ENCODE measurements at places on chromosomes 7 and 10.

DNA sequence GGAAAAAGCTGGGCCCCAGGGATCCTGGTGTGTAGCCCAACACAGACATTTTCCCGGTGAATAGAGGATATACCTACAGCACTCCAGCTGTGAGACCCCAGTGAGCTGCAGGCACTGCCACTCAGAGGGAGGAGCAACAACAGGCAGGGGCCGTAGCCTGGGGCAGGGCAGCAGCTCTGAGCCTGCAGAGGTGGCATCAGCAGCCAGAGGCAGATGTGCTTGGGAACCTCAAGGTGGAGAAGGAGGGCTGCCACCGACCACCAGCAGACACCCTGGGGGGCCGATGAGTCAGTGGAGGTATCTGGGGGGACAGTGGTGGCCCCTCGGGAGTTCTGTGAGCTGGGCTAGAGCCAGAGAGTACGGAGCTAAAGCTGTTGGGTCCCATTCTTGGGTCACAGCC is 110.2 kb upstream of the GDF10 start:
- DNase-seq: no peak

DNA sequence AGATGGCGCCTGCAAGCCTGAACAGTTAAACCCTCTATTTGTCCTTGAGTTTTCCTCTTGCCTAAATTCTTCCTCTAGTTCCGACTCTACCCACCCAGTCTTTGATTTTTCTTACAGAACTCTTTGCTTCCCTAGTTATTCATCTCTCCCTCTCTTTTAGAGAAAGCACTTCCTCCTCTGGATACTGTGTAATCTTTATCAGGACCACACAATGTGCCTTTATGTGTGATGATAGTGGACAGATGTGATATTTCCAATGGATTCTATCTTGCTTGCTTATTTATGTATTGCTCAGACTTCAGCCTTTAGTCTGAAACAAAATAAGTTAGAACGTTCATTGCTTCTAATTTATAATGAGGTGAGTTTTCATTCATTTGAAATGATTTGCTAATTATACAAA is 79.5 kb upstream of the CAV2 start:
- no peak for DNase-seq

DNA sequence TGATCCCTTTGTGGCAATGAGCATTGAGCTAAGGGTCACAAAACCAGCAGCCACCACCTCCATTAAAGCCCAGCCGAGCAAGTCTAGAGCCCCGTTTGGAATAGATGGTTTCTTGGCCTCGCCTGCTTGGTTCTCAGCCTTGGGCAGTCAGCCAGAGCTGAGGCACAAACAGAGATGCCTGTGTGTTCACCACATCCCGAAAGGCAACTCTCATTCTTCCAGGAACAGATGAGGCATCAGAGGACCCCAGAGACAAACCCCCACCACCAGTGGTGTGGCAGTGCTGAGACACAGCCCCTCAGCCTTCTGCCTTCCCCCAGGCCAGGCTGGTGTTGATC is 203.3 kb upstream of the ZMIZ1 start:
- no peak for DNase-seq

DNA sequence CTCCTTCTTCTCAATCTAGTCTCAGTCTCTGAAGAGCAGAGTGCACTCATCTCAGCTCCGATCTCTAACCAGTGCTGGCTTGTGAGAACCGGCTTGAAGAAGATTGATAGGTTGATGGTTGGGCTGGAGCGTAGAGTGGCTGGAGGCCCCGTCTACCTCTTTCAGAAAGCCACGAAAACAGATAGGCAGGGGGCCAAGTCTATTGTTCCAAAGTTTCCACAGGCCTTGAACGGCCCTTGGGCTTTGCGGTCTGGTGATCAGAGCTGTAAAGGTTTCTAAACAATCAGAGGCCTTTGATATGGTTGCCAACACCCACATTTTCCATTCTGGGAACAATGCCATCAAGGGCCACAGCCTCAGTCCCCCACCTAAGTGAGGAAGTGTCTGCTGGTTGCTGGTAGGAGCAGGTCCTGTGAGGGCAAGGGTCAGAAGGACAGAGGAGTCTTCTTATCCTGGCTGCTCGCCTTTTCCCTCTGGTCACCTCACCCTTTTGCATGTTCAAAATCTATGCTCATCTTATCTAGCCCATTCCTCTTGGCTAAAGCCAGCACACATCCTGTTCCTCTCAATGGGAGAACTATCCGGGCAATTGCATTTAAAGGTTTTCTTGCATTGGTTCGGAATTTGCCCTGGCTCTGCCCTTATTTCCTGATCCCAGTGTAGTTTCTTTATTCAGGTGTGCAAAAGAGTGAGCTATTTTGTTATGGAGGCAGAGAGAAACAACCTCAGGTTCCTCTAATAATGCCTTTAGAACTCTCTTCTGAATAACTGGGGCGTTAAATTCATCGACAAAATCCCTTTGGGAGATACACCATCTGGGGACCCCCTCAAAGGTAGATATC is 70.3 kb upstream of the KMT2E start:
- peak; percentile 81 for DNase-seq

- DNase-seq: peak; percentile 42
These were observed 24.4 kb upstream of the SMARCD3 start for GRCh38 chr7:151272877-151273276.

- peak; percentile 71 for DNase-seq
These were observed 146.5 kb downstream of the TMEM178B start for GRCh38 chr7:141220263-141220880.

GRCh38 chr10:116669832-116670644 is 49.3 kb downstream of the PNLIPRP2 start:
- DNase-seq: peak; percentile 9

DNA sequence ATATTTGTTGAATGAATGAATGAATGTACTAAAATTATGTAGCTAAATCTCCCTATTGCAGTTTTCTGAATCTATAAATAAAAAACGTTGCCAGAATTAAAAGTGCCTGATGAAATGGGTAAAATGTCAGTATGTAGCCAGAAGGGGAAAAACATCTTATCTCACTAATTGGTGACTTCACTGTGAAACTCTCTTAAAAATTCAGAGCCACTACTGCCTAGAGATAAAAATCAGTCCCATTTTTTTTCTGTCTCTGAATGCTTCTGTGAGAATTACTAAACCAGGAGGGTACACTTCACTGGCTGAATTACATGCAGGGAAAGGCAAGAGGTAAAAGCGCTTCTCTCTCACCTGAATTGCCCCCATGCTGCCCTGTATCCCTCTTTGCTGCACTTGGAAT is 69.6 kb upstream of the HPS1 start:
- no peak for DNase-seq

DNA sequence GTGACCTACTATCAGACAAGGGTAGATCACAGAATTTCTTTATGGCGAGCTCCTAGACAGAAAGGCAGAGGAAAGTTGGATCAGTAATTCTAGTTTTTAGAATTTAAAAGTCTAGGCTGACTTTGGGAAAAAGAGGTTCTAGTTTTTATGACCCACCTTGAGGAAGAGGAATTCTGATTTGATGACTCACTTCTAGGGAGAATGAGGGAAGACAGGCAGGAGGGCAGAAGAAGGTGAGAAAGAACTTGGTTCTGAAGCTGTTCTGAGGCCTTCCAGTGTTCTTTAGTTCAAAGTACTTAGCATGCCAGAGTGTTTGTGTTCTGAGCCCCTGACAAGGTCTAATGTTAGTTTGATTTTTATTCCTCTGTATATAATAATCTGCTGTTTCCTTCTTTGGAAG is 97.2 kb downstream of the PODXL start:
- no peak for DNase-seq

DNA sequence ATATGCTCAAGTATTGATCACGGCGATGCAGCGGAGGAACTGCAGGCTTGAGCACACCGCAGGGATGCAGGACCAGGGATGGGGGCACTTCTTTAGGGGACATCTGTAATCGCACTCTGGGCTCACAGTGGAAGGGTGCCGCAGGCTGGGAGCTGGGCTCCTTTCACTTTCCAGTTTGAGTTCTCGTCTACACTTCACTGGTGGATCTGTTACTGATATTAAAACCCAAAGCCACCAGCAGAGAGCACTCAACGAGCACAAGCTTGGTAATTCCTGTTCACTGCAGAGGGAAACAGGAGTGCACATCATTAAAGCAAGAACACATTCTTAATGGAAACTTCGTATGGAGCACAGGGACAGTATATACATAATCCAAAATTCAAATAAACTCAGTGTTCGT is 91.3 kb downstream of the PARD3 start:
- DNase-seq: peak; percentile 33

- DNase-seq: peak; percentile 62
These were observed 767 bp downstream of the KRIT1 start for GRCh38 chr7:92244808-92245486.

Data from K562 (cell line).